ENCODE measurements at places on chromosomes 5 and 9.
A peak's percentile ranks its signal among the peaks of the same experiment; 100 is the strongest.

- no peak for DNase-seq
Observed at GRCh38 chr5:107952450-107952849, 281.7 kb upstream of the EFNA5 start.

DNA sequence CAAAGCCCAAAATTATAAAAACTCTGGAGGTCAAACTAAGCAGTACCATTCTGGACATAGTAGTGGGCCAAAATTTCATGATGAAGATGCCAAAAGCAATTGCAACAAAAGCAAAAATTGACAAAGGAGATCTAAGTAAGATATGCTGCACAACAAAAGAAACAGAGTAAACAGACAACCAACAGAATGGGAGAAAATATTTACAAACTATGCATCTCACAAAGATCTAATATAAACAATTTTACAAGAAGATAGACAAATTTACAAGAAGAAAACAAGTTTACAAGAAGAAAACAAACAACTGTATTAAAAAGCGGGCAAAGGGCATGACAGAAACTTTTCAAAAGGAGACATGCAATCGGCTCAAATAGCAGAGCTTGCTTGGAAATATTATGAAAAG is 396.9 kb downstream of the CDH9 start:
- no peak for DNase-seq

- peak; percentile 78 for DNase-seq
Observed at GRCh38 chr5:33774341-33774740, 117.4 kb downstream of the ADAMTS12 start.

DNA sequence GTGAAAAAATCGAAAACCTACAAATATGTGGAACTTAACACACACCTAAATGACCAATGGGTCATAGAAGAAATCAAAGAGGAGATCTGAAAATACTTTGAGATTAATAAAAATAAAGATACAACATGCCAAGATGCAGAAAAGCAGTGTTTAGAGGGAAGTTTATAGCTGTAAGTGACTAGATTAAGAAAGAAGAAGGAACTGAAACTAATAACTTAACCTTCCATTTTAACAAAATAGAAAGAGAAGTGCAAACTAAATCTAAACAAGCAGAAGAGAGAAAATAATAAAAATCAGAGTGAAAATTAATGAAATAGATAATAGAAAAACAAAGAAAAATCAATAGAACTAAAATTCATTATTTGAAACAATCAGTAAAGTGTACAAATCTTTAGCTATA is 103.0 kb upstream of the MAMDC2 start:
- no peak for DNase-seq

- peak; percentile 30 for DNase-seq
Observed at GRCh38 chr9:124290743-124291554, 33.2 kb downstream of the NEK6 start.

- no peak for DNase-seq
Observed at GRCh38 chr9:133080161-133080560, 18.4 kb downstream of the CEL start.

DNA sequence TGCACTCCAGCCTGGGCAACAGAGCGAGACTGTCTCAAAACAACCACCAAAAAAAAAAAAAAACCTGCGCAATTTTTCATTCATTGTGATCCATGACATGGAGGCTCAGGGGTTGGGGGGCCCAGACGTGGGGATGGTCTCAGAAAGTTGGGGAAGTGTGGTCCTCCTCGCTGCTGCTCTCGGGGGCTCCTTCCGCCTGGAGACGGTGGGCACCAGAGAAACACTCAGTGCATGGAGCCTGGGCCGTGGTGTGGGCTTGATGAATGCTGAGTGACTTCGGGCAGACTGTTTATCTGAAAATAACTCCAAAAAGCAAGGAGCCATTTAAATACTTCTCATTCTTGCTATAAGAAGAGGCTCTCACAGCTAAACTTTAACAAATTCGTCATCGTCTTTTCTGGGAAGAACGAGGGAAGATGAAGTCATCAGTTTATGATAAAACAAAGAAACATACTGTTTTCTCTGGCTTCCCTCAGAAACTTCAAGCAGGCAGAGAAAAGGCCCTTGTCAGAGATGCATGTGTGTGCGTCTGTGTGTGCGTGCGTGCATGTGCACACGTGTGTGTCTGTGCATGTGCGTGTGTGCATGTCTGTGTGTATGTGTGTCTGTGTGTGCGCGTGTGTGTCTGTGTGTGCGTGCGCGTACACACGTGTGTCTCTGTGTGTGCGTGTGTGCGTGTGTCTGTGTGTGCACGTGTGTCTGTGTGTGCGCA is 35.0 kb downstream of the RASGEF1C start:
- peak; percentile 87 for DNase-seq

DNA sequence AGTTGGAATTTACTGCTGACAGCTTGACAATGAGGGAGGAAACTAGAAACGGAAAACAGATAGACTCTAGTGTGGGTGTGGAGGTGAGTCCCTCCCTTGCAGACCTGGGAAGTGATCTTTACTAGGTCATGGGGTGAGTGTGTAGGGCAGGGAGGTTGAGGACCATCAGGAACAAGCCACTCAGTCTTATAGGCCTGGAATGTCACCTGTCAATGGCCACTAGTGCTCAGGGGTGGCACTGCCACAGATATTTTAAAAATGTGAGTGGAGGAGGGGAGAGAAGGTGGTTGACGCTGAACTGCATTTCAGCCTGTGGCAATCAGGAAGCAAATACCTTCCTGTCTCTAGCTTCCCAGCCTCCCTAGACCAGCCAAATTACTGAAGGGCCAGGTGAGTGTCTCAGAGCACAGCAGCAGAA is 9.0 kb downstream of the OR2S2 start:
- DNase-seq = no peak

DNA sequence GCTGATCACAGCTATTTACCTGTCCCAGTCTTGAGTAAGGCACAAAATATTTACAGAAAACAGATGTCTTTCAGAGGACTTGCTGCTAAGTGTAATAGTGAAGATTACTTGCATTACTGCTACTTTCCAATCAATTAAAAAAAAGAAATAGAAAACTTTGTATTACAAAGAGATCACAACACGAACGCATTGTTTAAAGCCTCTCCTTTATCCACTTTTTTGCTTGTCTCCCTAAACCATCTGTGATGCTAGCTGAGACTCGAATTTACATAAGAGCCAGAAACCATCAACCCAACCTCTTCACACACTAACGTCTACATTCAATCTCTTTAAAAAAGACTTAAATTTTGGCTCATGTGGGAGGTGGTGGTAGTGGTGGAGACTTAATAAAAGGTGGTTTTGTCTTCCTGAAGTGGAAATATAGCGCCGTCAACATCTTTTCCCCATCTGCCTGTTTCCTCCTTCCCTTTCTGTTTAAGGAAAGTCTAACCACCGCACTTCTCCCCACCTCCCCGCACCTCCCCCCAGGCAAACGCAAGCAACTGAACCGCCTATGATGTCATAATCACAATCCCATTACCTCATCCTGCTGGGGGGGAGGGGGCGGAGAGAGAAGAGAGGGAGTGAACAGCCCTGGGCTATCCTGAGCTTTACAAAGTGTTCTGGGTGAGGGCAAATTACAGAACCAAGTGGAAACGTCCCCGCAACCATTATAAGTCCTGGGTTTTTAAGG is 948 bp upstream of the FAM53C start:
- DNase-seq = peak; percentile 91

GRCh38 chr9:89603767-89604665 is 796 bp upstream of the GADD45G start:
- DNase-seq = peak; percentile 40

DNA sequence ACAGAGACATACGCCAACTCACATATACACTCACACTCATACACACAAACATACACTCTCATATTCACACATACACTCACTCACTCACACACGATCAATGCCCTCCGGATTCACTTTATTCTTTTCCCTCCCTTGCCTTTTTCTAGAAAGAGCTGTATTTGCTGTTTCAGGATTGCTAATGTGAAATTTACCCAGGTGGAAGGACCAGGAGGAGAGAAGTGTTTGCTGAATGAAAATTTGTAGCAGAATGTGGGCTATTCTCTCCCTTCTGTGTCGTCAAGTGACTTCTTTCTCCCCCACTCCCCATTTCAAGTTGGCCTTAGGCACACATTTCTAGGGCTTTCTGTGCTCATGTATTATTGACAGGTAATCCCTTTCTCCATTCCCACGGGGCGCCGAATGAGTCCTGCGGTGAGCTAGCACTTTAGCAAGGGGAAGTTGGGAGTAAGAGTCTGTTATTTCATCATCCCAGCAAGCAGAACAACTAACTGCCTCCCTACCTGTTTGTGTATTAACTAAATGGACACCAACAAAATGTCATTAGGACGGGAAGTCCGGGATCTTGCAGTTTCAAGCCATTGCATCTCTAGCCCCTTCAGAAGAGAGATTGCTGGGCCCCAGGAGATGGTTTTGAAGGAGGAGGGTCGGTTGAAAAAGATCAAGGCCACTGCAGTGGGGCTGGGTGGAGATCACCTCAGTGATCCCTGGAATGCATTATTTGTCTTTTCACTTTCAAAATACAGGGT is 97.1 kb upstream of the TAF11L2 start:
- DNase-seq = no peak

DNA sequence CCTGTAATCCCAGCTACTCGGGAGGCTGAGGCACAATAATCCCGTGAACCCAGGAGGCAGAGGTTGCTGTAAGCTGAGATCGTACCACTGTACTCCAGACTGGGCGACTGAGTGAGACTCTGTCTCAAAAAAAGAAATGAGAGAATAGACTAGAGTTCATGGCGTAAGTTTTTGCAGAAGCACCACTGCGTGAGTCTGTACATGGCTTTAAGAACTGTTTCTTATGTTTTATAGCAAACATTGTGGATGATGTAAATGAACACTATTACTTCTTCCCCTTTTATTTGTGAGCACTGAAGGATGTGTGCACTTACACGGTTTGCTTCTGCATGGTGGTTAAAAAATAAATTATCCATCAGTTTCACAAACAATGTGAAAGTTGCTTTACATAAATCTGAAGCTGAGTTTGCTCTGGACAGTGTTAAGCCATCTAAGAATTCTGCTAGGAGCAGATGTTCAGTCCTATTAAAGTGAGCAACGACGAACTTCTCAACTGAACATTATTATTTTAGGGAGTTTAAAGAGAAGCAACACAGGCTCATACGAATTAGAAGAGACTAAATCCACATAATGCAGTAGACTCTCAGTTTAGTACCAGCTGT is 52.5 kb downstream of the ZFAND5 start:
- DNase-seq = no peak

- DNase-seq = no peak
Observed at GRCh38 chr5:142862594-142862993, 92.4 kb downstream of the ARHGAP26 start.

- peak; percentile 68 for DNase-seq
Observed at GRCh38 chr5:180831139-180832093, 28.8 kb upstream of the MGAT1 start.

DNA sequence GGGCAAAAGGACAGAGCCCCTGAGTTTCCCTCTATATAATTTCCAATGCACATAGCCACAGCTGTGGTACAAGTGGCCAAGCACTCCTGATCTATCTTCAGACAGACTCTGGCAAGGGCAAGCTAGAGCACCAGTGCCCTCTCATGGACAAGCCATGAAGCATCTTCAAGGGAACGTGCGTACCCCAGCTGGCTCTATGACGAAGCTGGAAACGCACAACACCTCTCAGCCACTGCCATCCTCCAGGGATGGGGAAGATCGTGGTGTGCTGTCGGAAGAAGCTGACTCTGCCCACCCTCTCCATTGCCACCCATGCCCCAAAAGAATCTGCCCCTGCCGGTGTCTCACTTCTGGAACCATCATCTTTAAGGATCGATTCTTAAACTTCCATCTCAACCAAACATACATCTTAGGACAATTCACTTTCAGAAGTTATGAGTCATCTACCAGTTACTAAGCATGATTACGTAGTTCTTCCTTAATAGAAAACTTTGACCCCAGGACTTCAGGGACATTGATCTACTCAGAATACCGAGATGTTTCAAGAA is 482.9 kb downstream of the AGTPBP1 start:
- peak; percentile 17 for DNase-seq

GRCh38 chr9:110668570-110669167 is at the start of gene MUSK:
Gene MUSK (plus strand): TSS chr9:110668791. CDS start chr9:110668905, 114 bp downstream.
- DNase-seq = no peak

DNA sequence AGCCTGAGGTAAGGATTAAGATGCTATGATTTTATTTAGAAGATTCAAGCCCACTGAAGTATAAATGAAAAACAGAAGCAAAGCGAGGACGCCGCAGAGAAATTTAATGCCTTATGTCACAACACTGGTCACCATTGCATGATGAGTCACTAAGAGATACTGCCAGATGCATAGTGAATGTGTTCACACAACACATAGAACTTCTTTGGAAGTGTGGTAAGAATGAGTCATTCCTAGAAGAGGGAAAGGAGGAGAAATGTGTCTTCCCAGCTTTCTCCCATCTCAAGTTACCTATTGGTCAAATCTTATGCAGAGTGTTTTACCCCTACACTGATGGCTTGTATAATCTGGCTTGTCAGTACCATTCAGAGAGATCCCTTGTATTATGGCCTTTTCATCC is 465.3 kb upstream of the ARRDC3 start:
- DNase-seq = peak; percentile 94

GRCh38 chr5:156208271-156208670 is 118.7 kb upstream of the SGCD start:
- peak; percentile 18 for DNase-seq

- no peak for DNase-seq
Observed at GRCh38 chr5:63050916-63051315, 472.3 kb downstream of the LRRC70 start.

DNA sequence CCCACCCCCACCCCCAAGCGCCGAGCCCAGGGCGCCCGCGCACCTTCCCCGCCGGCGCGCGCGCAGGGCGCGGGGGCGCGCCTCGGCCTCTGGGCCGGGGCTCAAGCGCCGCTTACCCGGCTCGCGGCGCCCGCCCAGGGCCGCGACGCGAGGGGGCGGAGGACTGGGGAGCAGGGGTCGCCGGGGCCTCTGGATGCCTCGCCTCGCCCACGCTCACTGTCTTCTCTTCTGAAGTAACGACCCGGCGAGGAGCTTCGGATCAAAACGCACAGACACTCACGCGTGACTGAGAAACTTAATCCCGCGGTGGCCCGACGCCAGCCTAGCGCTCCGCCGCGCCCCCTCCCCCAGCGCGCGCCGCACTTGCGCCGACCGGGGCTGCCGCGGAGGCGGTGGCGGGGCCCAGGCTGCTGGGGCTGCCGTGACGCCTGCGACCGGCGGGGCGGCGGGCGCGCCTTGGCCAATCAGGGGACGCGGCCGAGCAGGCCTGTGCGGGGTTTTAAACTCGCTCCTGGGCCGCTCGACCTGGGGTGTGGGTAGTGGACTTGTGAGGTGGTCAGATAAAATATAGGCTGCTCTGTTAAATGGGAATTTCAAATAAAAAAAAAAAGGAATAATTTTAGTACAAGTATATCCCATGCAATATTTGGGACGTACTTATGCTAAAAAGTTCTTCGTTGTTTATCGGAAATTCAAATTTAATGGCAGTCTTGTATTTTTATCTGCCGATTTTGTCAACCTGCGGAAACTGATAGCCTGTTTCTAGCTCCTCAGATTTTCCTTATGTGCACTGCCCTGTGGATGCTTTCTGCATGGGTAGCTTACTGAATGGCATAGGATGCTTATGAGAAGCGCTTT is at the start of gene MPDZ:
Gene MPDZ (minus strand): TSS at position 409 of the 858 bp plus-strand sequence. CDS start 29,377 bp downstream, outside the sequence.
- peak; percentile 67 for DNase-seq

DNA sequence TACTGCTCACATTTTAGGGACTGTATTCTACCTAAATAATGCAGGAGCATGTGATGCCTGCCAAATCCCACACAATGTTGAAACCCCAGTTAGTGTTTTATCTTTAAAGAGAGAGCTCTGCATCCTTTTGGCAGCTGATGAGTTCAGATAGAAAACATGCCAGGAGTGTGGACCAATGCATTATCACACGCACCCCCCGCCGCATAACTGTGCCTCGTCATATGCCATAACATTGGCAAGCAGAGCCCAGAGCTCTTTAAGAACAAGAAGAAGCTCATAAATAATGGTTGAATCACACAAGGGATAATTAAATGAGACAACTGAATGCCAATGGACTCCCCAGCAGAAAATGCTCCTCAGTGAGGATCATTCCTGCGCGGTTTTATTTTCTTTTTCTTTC is 52.8 kb upstream of the RORB start:
- no peak for DNase-seq
